GM18507 (cell line): ENCODE measurements at places on chromosomes 12 and 14.

- no peak for DNase-seq
These were observed 63.9 kb downstream of the SYT1 start for GRCh38 chr12:78928200-78929074.

DNA sequence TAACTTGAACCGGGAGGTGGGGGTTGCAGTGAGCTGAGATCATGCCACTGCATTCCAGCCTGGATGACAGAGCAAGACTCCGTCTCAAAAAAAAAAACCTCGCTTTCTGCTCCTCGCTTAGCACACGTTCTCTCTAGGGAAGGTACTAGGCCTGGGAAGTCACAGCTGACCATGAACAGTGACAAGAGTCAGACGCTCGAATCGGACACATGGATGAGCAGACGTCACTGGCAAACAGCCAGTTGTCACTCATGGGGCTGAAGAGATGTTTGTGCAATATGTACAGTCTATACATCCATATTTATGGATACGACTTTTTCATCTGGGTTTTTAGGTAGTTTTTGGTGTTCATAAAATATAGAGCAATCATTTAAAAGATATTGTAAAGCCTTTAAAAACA, 19.4 kb downstream of the TCHP start:
- DNase-seq = no peak

DNA sequence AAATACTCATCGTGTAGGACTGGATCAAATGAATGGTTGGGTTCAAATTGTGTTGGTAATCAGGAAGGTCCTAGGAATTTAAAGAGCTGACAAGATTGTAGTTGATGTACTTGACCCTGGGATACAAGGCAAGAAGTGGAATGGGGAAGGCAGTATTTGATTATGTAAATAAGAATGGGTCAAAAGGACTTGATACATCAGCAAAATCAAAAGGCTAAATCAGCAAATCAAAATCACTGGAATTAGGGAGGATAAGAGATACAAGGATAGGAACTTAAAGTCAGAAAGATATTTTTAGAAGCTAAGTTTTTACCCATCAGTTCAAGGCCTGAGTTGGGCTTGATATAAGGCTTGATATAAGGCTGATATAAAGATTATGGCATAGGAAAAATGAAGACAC, 65.8 kb downstream of the VEZT start:
- no peak for DNase-seq

- no peak for DNase-seq
These were observed 13.5 kb downstream of the C14orf132 start for GRCh38 chr14:96052541-96053247.

- no peak for DNase-seq
These were observed 1.1 kb upstream of the SPATS2 start for GRCh38 chr12:49366096-49366651.

- no peak for DNase-seq
These were observed 183.0 kb downstream of the PAX9 start for GRCh38 chr14:36844443-36845195.

DNA sequence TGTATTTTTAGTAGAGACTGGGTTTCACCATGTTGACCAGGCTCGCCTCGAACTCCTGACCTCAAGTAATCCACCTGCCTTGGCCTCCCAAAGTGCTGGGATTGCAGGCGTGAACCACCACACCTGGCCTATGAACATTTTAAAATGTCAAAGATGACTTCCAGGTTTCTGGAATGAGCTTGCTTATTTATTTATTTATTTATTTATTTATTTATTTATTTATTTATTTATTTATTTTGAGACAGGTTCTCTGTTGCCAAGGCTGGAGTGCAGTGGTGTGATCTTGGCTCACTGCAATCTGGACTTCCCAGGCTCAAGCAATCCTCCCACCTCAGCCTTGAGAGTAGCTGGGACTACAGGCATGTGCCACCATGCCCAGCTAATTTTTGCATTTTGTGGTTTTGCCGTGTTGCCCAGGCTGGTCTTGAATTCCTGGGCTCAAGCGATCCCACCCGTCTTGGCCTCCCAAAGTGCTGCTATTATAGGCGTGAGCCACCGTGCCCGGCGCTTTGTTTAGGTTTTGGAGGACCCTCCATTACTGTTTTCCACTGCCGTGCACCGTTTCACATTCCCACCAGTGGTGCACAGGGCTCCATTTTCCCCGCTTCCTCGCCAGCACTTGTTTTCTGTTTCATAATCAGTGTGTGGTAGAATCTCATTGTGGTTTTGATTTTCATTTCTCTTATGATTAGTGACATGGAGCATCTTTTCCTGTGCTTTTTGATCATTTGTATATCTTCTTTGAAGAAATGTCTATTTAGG, 6.4 kb upstream of the CFAP251 start:
- DNase-seq = no peak

GRCh38 chr12:13179211-13180074, 17.1 kb upstream of the EMP1 start:
- no peak for DNase-seq

DNA sequence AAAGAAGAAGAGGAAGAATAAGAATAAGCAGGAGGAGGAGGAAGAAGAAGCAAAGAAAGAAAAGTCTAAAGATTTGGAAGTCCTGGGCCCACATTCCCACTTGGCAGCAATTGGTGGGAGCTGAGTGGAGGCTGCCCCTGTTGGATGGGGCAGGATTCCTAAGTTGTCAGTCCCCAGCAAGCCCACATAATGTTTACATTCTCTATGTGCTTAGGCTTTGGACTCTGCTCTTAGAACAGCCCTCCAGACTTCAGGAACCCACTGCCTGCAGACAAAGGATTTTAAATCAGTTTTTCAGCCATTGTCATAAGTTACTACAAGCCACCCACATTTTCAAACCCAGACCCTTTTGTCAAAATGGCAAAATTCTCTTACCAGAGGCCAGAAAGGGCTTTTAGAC, 92.0 kb downstream of the OTX2 start:
- DNase-seq = no peak

DNA sequence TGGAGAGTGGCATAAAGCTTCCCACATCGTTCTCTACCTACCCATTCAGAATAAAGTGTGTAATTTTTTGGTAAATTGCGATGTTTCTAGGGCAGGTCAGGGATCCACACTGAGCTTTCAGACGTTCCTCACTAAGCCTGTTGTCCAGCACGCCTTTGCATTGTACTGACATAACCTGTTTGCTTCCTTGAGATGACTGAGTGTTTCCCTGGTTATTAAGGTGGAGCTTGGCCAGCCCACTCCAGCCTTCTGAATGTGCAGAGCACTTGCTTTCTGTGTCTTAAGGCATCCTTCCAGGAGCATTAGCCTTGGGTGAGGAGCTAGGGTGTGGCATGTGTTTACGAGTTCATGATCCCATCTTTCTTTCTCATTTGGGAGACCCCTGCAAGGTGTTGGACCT, 96.4 kb downstream of the TMEM260 start:
- DNase-seq = no peak

DNA sequence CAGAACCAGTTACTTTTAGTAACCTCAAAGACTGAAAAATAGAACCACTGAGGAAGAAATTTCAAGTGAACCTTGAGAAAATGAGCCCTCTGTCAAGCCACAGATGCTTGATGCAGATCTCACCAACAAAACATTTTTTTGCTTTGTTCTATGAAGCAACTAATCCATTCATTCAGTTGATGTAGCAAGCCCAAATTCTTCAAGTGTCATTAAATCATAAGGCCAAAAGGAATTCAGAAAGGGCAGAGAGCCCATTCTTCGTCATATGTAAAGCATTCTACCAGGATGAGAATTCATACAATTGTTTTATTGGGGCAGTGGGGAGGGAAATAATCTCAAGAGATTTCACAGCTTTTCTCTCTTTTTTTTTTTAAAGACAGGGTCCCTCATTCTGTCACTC, 218.0 kb upstream of the RGS6 start:
- DNase-seq = no peak

- peak; percentile 14 for DNase-seq
These were observed 1.2 kb upstream of the HECTD1 start for GRCh38 chr14:31208546-31209424.

- DNase-seq = no peak
These were observed 58.8 kb downstream of the TTC7B start for GRCh38 chr14:90757452-90757851.

DNA sequence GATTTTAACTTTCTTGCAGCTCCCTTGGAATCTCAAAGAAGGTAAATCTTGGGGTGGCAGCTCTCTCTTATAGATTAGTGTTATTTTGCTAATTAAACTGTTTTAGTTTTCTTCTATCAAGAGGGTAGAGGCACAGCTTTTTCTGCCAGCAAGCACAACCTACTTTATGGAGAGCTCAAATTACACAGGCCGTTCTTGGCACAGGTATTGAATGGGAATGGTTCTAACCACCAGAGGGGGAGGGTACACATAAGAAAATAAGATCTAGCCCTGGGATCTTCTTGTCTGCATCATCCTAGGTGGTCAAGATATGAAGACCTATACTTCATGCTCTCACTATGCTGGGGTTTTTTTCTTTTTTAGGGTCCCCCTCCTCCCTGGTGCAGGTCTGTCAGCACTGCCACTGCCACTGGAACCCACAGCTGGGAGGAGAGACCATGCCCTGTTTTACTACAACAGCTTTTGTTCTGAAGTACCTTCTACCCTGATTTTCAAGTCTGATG, 48.6 kb upstream of the STAC3 start:
- DNase-seq = no peak

DNA sequence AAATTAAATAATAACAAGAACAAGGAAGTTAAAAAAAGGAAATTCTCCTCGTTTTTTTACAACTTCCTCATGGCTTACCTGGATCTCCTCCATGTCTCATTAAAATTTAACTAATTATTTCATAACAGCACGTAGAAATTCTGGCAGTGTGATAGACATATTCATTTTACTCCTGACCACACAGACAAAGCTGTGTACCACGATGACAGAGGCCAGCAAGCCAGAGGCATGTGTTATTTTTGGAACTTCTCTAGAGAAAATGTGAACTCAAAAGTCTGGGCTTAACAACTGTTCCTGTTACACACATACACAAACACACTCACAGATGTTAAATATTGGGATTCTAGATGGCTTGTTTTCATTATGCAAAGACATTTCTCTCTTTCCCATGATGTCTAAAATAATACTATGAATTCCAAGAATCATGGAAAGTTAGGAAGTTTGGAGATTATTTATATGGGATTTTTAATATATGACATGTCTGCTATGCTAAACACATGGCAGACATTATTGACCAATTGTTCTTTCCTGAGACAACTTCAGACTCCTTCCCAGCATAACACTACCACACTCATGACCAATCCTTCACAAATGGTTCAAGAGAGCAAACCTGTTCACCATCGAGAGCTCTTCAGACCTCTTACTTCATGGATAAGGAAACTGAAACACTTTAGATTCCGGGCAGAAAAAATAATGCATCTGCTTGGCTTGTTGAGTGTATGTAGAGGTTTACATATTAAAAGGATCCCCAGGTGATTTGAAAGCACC, 158.7 kb downstream of the DACT1 start:
- DNase-seq = no peak

DNA sequence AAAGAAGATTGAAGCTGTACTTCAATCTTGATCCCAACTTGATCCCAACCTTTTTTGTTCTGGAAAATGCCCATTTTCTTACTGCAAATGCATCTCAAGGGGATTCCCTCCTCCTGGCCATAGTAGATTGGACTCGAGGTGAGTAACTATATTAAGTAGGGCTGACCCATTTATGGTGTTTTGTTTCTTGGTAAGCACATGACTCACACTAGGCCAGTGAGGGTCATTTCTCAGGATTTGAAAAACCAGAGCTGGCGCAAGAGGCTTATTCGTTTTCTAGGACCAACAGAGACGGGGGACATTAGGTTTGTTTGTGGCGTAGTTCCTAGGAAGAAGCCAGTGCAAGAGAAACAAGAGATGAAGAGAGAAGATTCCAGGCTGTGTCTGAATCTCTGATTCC, 51.4 kb downstream of the MRPL42 start:
- DNase-seq = no peak

GRCh38 chr12:93116632-93117031, 187.5 kb upstream of the EEA1 start:
- DNase-seq = no peak

DNA sequence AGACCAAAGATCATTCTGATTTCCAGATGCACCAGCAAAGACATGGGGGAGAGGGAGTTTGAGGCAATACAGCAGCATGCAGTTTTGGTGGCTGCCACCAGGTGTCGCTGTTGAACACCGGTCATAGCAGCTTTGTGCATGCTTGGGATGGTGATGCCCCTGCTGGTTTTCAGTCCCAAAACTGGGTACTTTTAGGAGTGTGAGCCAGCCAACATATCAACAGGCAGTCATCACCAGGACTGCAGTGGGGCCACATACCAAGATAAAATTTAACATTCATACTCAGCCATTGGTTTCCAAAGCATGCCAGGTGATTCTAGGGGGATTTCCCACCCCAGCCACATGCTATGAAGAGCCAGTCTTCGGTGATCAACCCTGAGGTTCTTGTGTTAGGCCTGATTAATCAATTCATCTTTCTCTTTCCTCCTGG, 64.2 kb downstream of the PHETA1 start:
- no peak for DNase-seq

GRCh38 chr14:88168498-88169165, 154.4 kb downstream of the KCNK10 start:
- peak; percentile 32 for DNase-seq

- DNase-seq = no peak
These were observed 6.8 kb downstream of the ART4 start for GRCh38 chr12:14836336-14837210.

DNA sequence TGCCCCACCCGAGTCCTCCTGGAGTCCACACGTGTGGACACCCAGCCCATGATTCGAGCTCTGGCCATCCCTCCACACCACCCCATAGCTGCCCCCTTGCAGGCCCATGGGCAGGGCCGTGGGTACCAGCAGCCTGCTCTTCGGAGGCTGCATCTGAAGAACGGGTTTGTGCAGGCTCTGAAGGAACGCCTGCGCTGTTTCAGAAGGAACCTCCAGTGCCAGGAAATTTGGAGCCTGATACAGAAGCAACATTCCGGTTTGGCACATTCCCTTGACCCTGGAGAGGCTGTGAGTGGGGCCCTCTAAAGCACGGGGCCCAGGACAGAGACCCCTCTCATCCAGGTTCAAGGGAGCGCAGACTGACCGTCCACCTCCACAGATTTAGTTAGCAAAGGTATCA, 57.0 kb downstream of the ZNF664 start:
- no peak for DNase-seq

- no peak for DNase-seq
These were observed 162.1 kb upstream of the TMTC2 start for GRCh38 chr12:82524641-82525040.

- no peak for DNase-seq
These were observed 7.9 kb upstream of the PRMT8 start for GRCh38 chr12:3483089-3483488.

GRCh38 chr12:262817-263216, at the start of gene SLC6A13:
Gene SLC6A13 (minus strand): TSS chr12:262836. CDS start chr12:260052, 2,784 bp downstream.
- DNase-seq = no peak

DNA sequence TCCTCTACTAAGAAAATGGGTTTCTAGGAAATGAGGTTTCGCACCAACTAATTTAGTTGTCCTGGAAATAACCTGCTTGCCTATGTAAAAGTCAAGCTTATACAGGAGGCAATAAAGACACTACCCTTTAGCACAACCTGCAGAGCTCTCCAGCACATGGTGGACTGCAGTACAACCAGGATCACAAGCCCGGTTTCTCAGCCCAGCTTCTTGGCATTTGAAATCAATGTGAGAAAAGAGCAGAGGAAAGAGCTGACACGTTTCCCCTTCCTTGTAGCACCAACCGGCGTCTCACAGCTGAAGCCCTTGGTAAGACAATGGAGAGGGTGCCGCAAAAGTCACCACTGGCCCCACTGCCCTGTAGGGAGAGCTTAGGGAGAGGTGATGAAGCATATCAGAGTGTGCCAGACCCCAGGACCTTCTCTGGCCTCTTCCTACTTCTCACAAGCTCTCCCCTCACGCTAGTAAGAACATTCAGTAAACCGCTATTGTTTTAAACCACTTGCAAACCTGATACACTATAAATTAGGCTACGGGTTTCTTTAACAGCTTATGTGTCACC, 8.6 kb downstream of the SPTLC2 start:
- no peak for DNase-seq
